SK-N-SH treated with all-trans-retinoic acid at 6 μM for 48 hours (cell line): ENCODE measurements at places on chromosomes 2 and 18.

GRCh38 chr2:36670881-36671595 is 25.5 kb upstream of the VIT start:
- peak; percentile 56 for ATAC-seq

- ATAC-seq, result no peak
Observed at GRCh38 chr2:132518302-132518701, 101.7 kb downstream of the GPR39 start.

DNA sequence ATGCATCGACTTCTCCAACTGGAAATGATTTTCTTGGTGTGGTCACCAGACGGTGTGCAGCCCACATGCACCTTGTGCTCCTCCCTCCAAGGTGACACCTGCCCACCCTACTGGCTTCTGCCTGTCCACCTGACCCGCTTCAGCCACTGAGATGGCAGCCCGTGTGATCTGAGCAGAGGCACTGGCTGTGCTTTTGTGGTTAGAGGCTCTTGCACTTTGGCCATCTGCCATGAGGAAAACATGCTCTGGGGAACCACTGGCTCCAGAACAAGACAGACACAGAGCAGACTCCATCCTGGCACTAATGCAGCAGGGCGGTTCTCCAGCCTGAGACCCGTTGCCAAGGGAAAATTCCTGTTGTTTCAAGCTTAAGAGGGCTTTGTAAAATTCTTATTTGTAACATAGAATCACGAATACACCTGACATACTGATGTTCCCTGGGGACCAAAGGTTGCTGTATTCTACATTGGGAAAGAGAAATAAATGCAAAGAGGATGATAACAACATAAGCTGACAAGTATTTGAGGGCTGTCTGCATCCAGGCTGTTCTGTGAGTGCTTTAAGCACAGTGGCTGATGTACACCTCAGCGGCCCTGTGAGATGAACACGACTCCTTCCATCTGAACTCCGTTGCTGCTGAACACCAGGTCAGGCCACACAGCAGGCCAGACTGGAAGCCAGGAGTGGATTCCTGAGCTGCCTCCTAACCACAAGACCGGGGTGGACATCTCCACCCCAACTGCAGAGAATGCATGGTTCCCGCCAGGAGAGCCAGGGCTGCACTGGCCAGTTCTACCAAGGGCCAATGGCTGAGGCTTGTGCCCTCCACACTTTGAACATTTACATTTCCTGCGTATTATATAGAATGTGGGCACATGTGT is 820.4 kb downstream of the GALR1 start:
- no peak for ATAC-seq

DNA sequence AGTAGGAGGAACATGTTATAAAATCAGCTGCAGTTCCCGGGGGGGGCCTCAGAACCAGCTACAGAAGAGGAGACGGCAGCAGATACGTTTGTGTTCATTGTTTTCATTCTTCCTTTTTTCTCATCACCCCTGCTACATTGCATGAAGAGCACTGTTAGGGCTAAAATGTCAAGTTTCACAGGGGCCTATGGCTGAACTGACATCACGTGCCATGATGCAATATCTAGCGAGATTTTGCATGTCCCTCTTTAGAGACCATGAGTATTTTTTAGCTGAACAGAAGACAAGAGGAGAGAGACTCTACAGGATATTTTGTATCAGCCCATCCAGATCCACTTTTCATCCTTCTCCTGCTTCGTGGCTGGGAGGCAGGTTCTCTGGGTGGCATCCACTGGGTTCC is 97.6 kb downstream of the MRPS9 start:
- ATAC-seq, result no peak

DNA sequence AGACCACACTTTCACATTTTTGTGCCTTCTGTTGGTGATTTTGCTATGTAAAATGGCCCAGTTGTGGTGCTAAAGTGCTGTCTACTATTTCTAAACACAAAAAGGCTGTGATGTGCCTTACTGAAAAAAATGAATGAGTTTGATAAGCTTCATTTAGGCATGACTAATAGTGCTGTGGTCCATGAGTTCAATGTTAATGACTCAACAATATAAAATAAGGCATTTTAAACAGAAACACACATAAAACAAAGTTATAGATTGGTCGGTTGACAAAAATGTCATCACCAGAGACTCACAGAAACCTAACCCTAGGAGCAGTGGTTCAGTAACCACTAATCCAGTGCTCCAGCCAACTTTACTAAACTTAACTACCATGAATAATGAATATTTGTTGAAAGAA is 160.0 kb downstream of the DNAH6 start:
- no peak for ATAC-seq

DNA sequence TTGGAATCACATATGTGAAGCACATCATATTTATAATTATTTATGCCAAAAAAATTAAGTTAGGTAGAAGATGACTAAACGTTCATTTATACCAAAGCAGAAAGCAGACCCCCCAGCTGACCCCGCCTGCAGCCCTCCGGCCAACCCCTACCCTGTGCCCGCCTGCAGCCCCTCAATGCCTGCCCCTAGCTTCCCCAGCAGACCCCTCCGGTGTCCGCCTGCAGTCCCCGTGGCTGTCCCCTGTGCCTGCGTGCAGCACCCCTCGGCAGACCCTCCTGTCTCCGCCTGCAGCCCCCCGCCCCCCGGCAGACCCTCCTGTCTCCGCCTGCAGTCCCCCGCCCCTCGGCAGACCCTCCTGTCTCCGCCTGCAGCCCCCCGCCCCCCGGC is 136.2 kb downstream of the NFATC1 start:
- ATAC-seq, result no peak

DNA sequence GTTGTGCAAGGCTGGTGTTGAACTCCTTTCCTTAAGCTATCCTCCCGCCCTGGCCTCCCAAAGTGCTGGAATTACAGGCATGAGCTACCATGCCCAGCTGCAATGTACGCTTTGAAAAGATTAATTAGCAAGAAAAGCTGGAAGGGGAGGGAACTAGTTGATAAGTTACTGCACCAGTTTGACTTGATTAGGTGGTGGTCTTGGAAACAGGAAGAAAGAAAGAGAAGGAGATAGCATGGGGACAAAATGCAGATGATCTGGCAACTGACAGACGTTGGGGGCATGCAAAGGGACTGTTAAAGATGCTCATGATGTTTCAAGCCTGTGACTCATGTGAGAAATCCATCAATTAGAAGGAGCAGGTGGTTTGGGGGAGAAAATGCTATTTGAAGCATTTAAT is 68.6 kb downstream of the PLEKHM3 start:
- no peak for ATAC-seq

GRCh38 chr2:205405752-205406151 is 276.5 kb upstream of the NRP2 start:
- peak; percentile 72 for ATAC-seq

- no peak for ATAC-seq
Observed at GRCh38 chr18:75143851-75144250, 65.1 kb downstream of the PTGR3 start.

- no peak for ATAC-seq
Observed at GRCh38 chr2:118077636-118078247, 10.5 kb upstream of the INSIG2 start.

DNA sequence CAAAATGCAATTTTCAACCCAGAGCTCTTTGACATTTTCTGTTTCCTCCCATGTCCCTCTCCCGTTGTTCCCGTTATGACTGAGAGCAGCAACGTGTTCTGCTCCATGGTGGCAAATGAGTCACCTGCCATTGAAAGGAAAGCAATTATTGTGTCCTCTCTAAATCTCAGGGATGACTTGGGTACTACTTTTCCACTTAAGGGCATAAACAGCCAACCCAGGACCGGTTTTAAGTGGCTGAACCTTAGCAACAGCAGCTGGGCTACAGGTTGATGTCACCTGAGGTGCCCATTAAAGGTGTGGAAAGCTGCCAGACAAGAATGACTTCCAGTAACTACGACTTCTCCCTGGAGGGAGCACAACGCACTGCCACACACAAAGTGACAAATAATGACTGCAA is 236.8 kb downstream of the NCKAP5 start:
- no peak for ATAC-seq

GRCh38 chr2:225670111-225670974 is 270.8 kb downstream of the NYAP2 start:
- ATAC-seq, result peak; percentile 63

- ATAC-seq, result no peak
Observed at GRCh38 chr18:9494778-9495331, 19.5 kb downstream of the RALBP1 start.

- ATAC-seq, result no peak
Observed at GRCh38 chr18:27549335-27550039, 364.4 kb upstream of the CHST9 start.

- ATAC-seq, result no peak
Observed at GRCh38 chr2:136394136-136395060, 276.4 kb upstream of the CXCR4 start.

DNA sequence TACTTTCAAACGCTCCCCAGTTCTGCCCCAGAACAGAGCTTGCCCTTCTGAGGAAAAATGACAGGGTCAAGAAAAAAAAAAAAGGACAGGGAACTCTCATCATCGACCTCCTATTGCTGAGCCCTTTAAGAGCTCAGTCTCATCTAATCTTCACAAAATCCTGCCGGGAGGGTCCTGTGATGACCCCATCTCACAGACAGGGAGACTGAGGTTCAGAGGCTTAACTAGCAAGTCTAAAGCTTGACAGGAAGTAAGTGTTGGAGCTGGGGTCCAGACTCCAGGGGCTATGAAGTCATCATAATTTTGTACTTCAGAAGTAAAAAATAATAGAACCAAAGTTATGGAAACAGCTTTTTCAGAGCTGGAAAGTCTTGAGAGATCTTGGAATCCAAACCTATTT is 171.1 kb upstream of the MYCN start:
- no peak for ATAC-seq

DNA sequence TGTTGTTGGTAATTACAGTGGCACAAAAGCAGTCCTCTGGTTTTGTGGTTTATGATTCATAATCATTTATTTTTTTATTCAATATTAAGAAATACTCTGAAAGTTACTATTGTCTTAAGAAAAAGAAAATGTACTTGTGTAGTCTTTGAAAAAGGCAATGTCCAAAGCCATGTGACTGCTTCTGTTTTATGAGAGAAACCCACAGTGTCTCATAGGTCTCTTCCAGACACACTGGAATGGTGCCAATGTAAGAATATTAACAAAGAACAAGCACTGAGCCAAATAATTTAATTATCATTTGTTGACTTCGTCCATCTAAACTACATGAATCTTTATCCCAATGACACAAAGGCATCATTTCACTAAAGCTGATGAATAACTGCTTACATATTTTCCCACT is 62.5 kb downstream of the RPRM start:
- no peak for ATAC-seq

DNA sequence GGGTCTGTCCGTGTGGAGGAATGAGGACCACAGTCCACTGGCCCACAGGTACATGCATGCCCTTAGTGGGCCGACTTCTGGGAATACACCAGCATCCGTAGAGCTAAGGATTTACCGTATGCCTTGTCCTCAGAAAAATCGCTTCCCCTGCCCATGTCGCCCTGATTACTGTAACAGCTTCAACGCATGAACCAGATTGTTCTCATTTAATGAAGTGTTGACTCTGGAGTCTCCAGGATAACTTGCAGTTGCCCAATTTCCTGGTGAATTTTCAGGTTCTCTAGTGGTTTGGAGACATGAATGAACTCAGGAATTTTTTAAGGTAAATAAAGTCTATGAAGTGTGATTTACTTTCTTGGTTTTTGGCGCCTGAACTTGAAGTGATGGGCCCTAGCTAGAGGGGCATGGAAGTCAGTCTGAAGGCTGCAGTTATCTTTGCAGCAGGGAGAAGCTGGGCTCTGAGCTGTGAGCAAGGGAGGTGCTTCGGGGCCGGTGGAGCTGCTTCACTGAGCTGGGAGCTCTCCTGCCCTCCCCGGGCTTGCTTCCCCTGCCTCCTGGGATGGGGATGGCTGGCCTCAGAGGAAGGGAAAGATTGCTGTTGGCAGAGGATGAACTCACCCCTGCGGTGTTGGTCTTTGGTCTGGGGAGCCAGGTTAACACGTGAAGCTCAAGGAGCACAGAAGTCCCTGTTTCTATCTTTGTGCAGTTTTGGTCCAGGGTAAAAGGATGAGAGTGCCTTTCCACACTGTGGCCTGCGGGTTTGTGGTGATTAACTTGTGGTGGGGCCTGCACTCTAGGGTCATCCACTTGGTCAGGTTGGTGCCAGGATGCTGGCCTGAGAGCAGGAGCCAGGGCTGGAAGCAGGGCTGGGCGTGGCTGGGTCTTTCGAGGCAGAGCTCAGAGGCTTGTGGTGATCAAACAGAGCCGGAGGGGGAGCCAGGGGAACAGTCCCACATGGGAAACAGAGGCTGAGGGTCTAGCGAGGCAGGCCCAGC is 28.1 kb downstream of the TCF7L1 start:
- no peak for ATAC-seq

DNA sequence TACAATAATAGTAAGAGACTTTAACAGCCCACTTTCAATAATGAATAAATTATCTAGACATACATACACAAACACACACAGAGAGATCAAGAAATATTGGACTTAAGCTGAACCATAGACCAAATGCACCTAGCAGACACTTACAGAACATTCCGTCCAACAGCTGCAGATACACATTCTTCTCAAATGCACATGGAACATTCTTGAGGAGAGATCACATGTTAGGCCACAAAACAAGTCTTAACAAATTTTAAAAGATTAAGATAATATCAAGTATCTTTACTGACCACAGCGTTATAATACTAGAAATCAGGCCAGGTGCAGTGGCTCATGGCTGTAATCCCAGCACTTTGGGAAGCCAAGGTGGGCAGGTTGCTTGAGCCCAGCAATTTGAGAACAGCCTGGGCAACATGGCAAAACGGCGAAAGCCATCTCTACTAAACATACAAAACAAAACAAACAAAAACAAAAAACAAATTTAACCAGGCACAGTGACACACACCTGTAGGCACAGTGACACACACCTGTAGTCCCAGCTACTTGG is 7.4 kb downstream of the CERKL start:
- ATAC-seq, result no peak

GRCh38 chr2:60152226-60152833 is 401.1 kb downstream of the BCL11A start:
- no peak for ATAC-seq

DNA sequence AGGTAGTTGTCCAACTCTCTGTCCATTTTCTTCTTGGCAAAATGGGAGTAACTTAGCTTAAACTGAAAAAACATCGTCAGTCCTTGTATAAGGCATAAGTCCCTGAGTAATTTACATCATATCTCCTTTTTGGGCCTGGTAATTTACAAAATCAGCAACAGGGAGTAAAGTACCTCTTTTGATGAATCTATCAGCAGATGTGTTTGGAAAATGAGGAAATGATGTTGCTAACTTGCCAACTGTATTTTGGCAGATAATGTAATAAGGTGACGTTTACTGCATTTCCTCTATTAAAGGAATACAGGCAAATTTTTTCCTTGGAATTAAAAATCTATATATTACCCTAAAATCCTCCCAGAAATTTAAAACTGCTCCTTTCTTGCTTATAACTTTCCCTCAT is 29.2 kb downstream of the ANKRD44 start:
- no peak for ATAC-seq
